ENCODE measurements at places on chromosomes 5 and 9.

GRCh38 chr5:132293992-132294727 is at the start of gene SLC22A4:
SLC22A4 (plus strand) TSS chr5:132294394; CDS start chr5:132294617, 223 bp downstream.
- peak; percentile 98 for DNase-seq

GRCh38 chr5:78243639-78244038 is 50.9 kb downstream of the AP3B1 start:
- peak; percentile 23 for DNase-seq

DNA sequence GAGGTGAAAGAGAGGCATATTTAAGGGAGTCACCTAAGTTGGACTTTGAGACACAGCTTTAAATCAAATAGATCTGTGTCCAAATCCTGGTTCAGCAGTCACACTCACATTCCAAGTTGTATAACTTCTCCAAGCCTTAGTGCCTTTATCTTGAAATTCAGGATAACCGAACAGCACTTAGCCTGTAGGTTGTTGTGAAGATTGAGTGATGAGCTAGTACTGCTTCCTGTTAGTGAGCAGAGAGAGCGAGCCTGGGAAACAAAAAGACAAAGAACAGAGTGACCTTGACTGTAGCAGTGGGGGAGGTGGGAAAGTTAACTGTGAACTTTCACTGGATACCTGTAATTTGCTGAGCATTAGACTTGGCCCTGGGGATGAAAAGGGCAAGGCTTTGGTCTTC is 22.4 kb downstream of the MAML1 start:
- DNase-seq = no peak

- DNase-seq = peak; percentile 92
Observed at GRCh38 chr9:121598167-121598964, 53.1 kb upstream of the DAB2IP start.

GRCh38 chr5:62778316-62779009 is 199.8 kb downstream of the LRRC70 start:
- DNase-seq = no peak

DNA sequence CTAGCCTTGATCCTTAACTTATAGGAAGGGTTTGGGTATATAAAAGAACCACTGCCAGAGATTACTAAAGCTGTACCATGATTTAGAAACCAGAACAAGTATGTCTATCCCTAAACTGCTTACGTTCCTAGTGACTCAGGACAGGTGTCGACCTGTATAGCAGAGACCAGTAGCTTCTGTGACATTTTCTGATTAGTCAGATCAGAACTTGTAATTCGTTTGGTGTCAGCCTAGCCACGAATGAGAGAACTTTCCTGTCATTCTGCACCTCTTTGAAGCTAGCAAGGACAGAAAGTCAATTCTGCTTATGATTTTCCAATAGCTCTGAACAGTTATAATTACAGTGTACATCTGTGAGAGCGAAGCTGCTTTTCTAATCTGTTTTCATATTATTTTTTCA is 39.5 kb downstream of the PRKACG start:
- no peak for DNase-seq

- DNase-seq = no peak
Observed at GRCh38 chr9:92407818-92408217, 3.4 kb upstream of the OGN start.

DNA sequence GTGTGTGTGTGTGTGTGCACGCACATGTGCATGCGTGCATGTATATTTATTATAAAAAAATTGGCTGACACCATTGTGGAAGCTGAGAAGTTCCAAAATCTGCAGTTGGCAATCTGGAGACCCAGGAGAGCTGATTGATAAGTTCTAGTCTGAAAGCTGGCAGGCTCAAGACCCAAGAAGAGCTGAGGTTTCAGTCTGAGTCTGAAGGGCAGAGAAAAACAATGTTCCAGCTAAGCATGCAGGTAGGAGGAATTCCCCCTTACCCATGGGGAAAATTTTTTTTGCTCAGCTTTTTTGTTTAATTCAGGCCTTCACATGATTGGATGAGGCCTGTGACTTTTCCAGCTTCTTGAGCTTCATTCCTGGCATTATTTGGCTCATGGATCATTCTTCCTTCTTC is 31.2 kb upstream of the ACTBL2 start:
- no peak for DNase-seq

DNA sequence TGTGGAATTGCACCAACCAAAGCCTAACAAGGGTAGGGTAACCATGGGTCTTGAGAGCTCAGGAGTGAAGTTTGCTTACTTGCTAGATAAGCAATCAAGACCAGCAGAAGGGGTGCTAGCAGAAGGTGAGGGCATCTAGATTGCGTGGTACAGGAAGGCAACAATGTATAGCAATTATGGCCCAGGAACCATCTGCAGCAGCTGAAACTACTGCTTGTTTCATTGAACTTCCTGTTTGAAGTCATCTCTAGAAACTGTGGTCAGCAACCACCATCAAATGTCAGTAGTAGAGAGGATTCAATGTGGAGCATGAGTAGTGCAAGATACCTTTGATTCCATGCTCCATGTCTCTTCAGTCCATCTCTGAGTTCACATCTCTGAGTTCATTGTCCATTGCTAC is 462.1 kb upstream of the GRAMD2B start:
- no peak for DNase-seq

DNA sequence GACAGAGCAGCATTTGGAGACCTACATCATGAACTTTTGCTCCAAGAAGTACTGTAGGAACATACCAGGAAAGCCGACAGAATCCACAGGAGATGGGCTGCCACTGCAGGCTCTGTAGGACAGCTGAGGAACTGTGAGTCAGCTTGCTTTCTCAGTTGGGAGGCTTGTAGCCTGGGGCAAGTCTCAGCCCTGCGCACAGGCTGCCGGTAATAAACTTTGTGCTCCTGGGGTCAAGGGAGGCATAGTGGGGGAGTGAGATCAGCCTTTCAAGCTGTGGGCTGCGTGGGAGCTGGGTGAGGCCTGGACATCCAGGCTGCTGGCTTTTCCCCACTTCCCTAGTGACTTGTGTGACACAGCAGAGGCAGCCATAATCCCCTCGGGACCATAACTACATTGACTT is 718.0 kb upstream of the CDH10 start:
- DNase-seq = no peak

- DNase-seq = peak; percentile 54
Observed at GRCh38 chr5:176413255-176413565, 3.1 kb downstream of the CLTB start.

DNA sequence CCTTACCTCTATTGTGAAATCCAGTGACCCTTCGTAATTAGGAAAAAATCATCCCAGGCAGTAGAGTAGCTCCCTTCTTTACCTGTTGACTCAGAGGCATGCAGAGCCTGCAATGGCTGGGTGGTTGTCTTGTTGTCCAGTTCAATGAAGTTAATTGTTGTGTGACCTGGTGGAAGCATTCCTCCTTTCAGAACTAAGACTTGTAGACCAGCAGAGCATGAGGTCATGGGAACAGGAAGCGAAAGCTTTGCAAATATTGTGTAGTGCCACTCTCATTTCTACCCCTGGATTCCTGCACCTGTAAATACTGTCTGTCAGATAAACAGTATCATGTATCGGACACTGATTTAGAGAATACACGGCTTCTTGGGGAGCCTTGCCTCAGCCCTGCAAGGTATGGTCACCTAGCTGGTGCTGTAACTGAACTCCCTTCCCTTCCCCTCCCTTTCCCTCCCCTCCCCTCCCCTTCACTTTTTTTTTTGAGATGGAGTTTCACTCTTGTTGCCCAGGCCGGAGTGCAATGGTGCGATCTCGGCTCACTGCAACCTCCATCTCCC is 5.7 kb upstream of the PRXL2C start:
- DNase-seq = no peak

DNA sequence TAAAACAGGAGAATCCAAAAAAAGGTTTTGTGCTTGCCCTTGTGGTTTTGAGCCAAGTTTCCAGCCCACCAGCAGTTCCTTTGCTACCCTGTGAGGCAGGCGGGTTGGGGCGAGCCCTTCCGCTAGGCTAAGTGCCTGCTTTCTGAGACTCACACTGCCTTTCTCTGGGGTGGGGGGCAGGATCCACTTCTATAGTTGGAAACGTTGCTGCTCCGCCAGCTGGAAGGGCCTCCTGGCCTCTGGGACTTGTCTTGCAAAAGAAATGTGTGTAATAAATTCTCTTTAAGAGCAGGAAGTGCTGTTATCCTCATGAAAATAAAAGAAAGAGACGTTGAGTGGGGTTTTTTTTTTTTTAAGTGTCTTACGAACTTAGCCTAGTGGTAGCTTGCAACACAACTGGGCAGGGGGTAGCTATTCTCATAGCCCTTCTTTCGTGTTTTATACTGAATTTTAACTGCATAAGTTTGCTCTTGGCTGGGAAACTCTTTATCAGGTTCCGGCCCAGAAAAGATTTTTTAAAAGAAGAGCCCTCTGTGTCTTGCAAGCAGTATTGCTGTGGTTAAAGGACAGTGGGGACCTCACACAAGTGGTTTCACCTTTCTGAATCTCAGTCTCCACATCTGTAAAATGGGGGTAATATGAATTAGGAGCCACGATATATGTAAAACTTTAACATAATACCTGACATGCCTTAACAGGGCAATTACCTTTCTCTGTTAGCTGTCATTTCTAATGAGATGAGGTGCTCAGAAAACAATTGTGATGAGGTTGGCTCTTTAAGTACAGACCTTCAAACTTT is 19.8 kb downstream of the JADE2 start:
- no peak for DNase-seq

DNA sequence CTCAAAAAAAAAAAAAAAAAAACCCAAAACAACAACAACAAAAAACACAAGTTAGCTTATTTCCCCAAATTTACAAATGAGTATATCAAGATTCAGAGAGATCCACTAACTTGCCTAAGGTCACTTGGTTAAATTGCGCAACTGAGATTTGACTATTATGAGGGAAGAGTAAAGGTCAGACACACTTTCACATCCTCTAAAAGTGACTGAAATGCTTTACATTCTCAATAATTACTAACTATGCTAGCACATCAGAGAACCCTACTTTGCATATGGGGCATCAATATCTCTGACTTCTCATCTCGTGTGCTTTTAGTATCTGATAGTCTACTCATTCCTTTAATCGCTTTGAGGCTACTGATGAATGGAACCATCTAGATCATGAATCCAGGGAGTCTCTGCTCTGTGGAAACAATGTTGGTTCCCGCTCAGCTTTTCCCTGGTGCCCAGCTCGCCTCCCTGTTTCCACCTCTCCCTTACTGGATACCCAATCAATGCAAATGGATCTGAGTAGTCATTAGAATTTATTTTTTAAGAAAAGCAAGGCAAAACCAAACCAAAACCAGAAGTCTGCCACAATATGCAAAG is 182.1 kb upstream of the TRIM32 start:
- no peak for DNase-seq

DNA sequence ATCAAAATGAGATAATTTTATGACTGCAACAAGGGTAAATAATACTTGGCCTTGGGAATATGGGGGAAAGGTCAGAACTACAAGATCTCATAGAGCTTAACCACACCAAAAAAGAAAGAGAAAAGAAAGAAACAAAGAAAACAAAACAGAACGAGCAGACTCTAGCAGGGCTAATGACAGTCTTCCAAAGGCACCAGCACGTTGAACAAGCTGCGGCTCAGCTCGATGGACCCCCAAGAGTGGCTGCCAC is 689 bp downstream of the AK3 start:
- peak; percentile 41 for DNase-seq

DNA sequence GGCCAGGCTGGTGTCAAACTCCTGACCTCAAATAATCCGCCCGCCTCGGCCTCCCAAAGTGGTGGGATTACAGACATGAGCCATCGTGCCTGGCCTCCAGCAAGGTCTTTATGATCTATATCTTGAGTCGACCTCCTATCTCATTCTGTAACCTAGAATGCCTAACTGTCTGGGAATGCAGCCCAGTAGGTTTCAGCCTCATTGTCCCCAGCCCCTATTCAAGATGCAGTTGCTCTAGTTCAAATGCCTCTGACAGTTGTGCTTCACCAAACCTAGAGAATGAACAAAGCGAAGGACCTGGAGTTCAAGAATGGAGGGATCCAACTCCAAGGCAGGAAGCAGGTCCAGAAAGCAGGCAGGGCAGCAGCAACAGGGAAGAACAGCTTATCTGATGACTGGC is 30.8 kb downstream of the GLRX start:
- no peak for DNase-seq

DNA sequence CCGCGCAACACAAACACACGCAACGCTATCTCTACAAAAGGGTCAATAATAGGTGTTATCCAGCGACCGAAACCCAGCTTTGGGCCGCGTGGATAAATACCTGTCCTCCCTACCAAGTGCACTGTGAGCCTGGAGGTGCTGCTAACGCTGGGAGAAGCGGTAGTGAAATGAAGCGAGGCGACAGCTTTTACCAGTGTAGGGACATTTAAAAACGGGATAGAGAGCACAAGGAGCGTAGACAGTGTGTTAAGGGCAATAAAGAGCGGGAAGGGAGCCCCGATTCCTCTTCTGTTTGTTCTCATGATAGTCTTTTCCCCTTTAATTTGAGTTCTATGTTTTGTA is 421 bp upstream of the DEPDC1B start:
- no peak for DNase-seq

- DNase-seq = no peak
Observed at GRCh38 chr9:130321539-130321938, 56.0 kb downstream of the HMCN2 start.

GRCh38 chr9:18857769-18858168 is 175.2 kb downstream of the SAXO1 start:
- DNase-seq = peak; percentile 75

Data from foreskin fibroblast (primary cell).